ENCODE measurements at places on chromosomes 2 and 18. TPM values are rescaled to one million over a fixed set of nuclear protein-coding genes. Genes with fewer than 3 reads are reported as not detected.
A peak's percentile ranks its signal among the peaks of the same experiment; 100 is the strongest.

- H3K27me3 ChIP-seq = no peaks in the 10 kb centered on the region
- no peak for DNase-seq
- no peaks in the 10 kb centered on the region for H3K4me1 ChIP-seq
- H3K36me3 ChIP-seq = no peaks in the 10 kb centered on the region
These were observed 193.8 kb downstream of the MGAT5 start for GRCh38 chr2:134447669-134448068.

DNA sequence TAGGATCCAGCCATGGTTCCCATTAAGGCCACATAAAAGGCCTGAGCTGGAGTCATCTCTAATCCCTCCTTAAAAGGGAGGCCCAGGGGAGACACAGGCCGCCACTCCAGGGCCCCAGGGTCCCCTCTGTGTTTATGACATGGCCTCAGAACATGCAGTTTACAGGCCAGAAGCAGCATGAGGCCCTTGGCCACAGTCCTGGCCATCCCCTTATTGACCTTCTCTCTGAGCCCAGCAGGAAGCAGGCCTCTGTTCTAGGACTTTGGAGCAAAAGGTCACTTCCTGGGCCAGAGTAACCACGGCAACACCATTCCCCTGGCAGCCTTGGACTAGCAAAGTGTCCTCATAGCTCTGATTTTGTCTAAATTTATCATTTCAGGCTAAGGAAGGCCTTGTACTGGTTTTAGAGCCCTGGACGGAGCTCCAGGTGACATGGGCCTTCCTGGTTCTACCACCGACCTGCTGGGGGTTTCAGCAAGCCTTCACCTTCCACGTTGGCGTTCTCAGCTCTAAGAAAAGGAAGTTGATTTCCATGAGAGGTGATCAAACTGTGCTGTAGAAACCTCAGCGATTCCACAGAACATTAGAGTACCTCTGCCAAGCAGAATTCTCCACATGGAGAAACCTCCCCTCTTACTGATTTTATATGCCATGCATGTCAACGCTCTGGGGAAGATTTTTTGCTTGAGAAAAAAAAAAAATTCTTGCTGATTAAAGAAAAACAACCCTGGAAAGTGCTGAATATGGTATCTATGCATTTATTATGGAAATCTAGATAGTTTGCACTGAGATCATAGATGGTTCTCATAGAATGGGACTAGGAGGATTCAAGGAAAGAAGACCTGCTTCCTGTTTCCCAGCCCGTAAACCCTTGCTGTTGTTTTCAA is 53.7 kb downstream of the HS1BP3 start:
- H3K27me3 ChIP-seq = no peaks in the 10 kb centered on the region
- H3K27ac ChIP-seq = no peak overlapping the region
- no peak for DNase-seq
- H3K4me3 ChIP-seq = no peak overlapping the region
- H3K4me1 ChIP-seq = peaks cover 58% of the 10 kb centered on the region
- H3K36me3 ChIP-seq = no peaks in the 10 kb centered on the region

- H3K27ac ChIP-seq = no peak overlapping the region
- no peak overlapping the region for H3K4me3 ChIP-seq
- peaks cover 21% of the 10 kb centered on the region for H3K36me3 ChIP-seq
- no peak for DNase-seq
These were observed 18.3 kb downstream of the MLPH start for GRCh38 chr2:237505188-237505939.

The ZRANB3 gene
- total RNA-seq = 12.0 TPM

GRCh38 chr2:64213532-64214275 is 69.5 kb upstream of the PELI1 start:
- H3K36me3 ChIP-seq = no peaks in the 10 kb centered on the region
- H3K4me3 ChIP-seq = no peak overlapping the region
- H3K27ac ChIP-seq = no peak overlapping the region
- H3K27me3 ChIP-seq = no peaks in the 10 kb centered on the region

The STPG4 gene
- total RNA-seq = 10.6 TPM

DNA sequence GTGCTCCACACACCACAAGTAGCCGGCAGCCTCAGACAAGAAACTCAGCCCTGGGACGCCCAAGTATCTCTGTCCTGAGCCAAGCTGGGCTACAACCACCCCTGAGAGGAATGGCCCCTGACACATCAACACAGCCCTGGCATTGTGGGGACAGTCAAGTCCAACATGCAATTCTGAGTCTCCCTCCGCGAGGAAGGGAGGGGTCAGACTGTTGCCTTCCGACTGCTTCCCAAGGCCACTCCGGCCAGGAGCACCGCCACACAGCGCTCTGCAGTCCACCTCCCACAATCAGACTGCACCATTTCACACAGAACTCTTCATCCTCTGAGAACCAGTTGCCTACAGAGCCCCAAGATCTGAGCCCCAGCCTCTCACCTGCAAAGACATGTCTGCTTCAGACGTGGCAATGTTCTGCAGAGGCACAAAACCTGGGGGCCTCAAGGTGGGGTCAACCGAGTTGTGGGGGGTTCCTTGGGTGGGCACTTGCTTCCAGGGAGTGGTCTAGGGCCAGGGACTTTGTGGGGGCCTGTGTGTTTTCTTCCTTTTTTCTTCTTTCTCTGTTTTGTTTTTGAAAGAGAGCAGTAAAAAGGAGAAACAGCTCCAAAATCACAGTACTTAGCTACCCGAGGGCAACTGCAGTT is 76.7 kb upstream of the SALL3 start:
- H3K36me3 ChIP-seq = no peaks in the 10 kb centered on the region
- no peak for DNase-seq
- peaks cover 17% of the 10 kb centered on the region for H3K27me3 ChIP-seq
- no peak overlapping the region for H3K4me3 ChIP-seq
- H3K27ac ChIP-seq = no peak overlapping the region

DNA sequence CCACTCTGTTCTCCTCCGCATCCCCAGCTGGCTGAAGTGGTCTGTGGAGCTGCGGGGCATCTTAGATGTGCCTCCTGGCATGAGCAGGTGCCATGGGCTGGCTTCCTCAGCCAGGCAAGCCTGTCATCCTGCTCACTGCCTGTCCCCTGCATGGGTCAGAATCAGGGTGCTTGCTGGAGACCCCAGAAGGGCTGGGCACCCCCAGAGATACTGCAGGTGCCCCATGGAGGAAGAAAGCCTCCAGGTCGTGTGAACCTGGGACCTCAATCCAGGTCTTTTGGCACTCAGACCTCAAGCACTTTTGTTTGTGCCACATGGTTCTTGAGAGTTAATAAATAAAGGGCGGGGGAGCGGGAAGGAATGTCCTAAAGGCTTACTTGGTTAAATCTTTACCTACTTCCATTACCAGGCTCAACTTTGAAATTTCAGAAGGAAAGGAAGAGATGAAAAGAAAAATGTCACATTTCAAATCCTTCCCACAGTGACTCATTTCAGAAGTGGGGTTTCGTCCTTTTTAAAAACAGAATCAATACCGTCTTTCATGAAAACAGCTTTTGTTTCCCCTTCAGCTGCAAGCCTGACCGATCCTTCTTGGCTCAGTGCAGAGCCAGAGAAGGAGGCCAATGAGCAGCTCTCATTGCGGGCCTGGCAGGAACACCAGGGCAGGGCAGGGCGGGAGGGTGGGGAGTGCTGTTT is 69.9 kb downstream of the RHOB start:
- H3K27ac ChIP-seq = 0 out of 2 replicates have a peak overlapping the region, but pooled peaks have one; percentile 6
- no peaks in the 10 kb centered on the region for H3K27me3 ChIP-seq
- H3K4me3 ChIP-seq = no peak overlapping the region
- peak; percentile 44 for DNase-seq

The MARCO gene
- total RNA-seq = 0.54 TPM

The IL36RN gene
- not detected for total RNA-seq

GRCh38 chr2:107235491-107236254 is 349.7 kb upstream of the ST6GAL2 start:
- H3K27ac ChIP-seq = no peak overlapping the region
- no peak for DNase-seq
- no peak overlapping the region for H3K4me3 ChIP-seq
- no peaks in the 10 kb centered on the region for H3K36me3 ChIP-seq
- no peaks in the 10 kb centered on the region for H3K4me1 ChIP-seq

DNA sequence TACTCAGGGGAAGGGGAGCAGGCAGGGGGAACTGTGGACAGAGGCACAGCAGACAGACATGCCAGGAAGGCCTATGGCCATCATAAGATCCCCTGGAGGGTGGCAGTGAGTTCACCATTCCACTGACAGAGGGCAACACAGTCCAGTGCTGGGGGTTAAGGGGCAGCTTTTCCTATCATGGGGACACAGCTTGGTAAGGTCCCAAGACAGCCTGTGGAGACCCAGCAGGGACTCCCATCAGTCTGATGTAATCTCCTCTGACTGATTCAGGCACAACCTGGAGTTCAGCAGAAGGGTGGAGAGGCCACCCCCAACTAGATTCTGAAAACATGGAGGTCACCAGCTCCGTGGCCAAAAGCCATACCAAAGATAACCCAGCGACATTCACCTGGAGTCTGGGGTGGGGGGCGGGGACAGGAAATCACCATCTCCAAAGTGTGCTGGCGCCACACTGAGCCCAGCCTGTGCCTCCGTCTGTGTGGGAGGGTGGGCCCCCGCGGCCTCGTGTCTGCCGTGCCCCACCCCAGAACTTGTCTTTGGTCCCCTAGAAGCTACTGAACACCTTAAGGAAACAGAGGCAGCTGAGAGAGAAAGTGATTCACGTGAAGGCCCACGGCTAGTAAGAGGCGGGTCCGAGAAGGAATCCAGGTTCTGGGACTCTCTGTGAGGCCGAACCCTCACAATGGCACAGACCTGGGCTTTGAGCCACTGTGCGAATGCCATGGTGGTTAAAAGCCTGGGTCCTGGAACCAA is 28.6 kb downstream of the DNMT3A start:
- peaks cover 28% of the 10 kb centered on the region for H3K4me1 ChIP-seq
- H3K27ac ChIP-seq = no peak overlapping the region
- no peaks in the 10 kb centered on the region for H3K36me3 ChIP-seq
- no peak for DNase-seq
- H3K27me3 ChIP-seq = no peaks in the 10 kb centered on the region

- no peak overlapping the region for H3K27ac ChIP-seq
- H3K27me3 ChIP-seq = no peaks in the 10 kb centered on the region
- no peaks in the 10 kb centered on the region for H3K36me3 ChIP-seq
- H3K4me3 ChIP-seq = no peak overlapping the region
- DNase-seq = no peak
These were observed 505.6 kb upstream of the SLC8A1 start for GRCh38 chr2:40957508-40957907.

DNA sequence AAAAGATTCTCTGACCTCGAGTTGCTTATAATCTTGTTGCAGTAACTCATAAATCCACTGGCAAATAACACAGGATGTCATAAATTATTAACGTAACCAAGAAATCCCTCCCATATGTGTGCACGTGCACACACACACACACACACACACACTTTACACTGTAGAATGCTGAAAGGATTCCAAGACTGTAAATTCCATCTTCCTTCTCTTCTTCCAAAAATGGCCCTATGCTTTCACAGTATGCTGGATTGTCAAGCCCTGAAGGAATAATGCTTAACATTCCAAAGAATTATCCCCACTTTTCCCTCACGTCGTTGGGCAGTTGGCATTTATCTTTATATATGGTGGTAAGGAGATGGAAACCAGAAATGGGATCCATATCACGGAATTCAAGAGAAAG is 117.5 kb upstream of the CRIM1 start:
- no peak overlapping the region for H3K27ac ChIP-seq
- DNase-seq = no peak
- no peaks in the 10 kb centered on the region for H3K27me3 ChIP-seq
- no peaks in the 10 kb centered on the region for H3K4me1 ChIP-seq

DNA sequence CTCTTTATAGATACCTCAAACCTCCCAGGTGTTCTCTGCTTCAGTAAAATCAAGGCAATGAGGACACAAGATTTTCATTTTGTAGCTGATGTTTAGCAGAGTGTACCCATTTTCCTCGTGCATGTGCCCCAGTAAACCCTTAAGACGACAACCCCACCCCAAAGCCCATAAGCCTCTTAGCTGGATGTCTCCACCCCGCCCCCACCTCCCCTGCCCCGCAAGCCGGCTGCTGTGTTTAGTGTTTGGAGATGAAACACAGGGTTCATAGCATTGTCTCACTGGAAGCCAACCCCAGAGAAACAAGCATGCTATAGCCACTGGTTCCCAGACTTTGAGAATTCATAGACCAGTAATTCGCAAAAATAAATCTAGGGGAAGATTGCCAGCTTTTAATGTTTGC is 5.8 kb upstream of the SAG start:
- no peaks in the 10 kb centered on the region for H3K27me3 ChIP-seq
- no peaks in the 10 kb centered on the region for H3K36me3 ChIP-seq
- H3K4me3 ChIP-seq = no peak overlapping the region
- no peak for DNase-seq
- H3K4me1 ChIP-seq = no peaks in the 10 kb centered on the region

- no peaks in the 10 kb centered on the region for H3K27me3 ChIP-seq
- no peaks in the 10 kb centered on the region for H3K36me3 ChIP-seq
- no peaks in the 10 kb centered on the region for H3K4me1 ChIP-seq
- DNase-seq = peak; percentile 12
- H3K4me3 ChIP-seq = no peak overlapping the region
These were observed 72.0 kb upstream of the TMEM178A start for GRCh38 chr2:39593439-39594393.

DNA sequence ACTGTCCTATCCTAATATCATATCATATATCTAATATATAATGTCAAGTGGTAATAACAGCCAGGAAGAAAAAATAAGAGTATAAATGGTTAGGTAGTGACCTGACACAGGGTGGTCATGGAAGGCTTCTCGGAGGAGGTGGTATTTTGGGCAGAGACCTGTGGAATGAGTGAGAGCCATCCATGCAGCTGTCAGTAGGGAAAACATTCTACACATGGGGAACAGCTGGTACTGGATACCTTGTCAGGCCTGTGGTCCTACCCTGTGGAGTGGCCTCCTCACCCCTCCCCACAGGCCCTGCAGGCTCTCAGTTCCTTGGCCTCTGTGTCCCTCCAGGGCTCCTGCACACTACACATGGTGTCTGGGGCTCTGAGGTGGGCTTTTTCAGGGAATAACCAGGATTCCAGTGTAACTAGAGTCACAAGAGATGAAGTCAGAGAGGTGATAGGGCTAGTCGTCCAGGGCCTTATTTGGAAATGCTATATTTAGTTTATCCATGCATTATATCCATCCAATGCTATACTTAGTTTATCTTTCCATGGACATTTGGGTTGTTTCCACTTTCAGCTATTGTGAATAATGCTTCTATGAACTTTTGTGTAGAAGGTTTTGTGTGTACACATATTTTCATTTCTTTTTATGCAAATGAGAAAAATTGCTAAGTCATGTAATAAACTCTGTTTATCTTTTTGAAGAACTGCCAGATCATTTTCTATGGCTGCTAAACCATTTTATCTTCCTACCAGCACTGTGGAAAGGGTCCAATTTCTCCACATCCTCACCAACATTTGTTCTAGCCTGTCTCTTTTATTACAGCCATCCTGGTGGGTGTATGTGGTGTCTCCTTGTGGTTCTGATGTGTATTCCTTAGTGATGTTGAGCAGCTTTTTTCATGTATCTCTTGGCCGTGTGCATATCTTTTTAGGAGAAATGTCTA is 75.6 kb downstream of the TPGS2 start:
- no peak overlapping the region for H3K27ac ChIP-seq
- H3K36me3 ChIP-seq = no peaks in the 10 kb centered on the region
- no peak for DNase-seq
- H3K27me3 ChIP-seq = no peaks in the 10 kb centered on the region
- no peaks in the 10 kb centered on the region for H3K4me1 ChIP-seq

- H3K4me1 ChIP-seq = peaks cover 23% of the 10 kb centered on the region
- H3K4me3 ChIP-seq = peak overlapping the region; percentile 49
- DNase-seq = peak; percentile 41
- H3K27me3 ChIP-seq = no peaks in the 10 kb centered on the region
These were observed 1.2 kb upstream of the HES6 start for GRCh38 chr2:238240757-238241711.

All from HCT116 (cell line).